MCF 10A (cell line): ENCODE measurements at places on chromosomes 12 and 14. TPM values are rescaled to one million over a fixed set of nuclear protein-coding genes. Genes with fewer than 3 reads are reported as not detected.
A peak's percentile ranks its signal among the peaks of the same experiment; 100 is the strongest.

GRCh38 chr12:70040141-70040540 is 203.1 kb upstream of the CNOT2 start:
- no peak for DNase-seq

GRCh38 chr12:57611108-57611826 is at the start of gene ARHGEF25:
Gene ARHGEF25, plus strand, starts transcription at chr12:57611435. Its CDS starts 460 bp downstream, at chr12:57611895.
- no peak for DNase-seq

DNA sequence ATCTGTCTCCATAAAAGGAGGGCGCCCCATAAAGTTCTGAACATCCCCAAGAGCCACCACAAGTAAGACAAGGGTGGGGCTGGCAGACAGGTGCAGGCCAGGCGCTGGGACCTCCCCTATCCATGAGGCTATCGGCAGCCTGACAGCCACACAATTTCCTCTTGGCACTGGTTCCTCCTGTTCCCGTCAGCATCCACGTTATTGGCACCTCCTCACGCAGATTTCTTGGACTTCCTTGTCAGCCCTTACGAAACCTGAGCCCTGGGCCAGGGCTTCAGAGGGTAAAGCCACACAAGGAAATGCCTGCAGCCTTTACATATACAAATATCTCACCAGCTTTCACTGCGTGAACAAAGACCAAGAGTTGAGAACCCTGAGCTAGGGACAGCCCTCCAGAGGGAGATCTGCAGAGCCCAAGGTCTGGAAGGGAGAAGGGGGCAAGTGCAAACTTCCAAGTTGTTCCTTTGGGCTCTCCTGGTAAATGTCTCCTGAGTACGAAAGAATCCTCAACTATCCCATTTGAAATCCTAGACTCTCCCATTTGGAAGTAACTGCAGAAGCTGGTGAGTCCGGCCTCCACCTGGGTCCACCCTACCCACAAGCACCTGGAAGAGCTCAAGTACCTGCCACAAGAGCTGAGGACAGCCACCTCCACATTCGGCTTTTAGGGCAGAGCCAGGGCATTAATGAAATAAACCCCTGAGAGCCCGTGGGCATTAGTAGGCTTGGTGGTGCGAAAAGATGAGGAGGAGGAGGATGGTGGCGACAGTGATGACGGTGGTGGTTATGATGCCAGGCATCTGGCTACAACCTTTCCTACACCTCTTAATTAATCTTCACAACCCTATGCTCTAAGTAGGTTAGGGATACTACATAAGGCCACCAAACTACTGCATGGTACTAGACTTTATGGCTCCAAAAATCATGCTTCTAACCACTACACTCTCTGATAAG is 5.5 kb upstream of the TC2N start:
- peak; percentile 98 for DNase-seq

DNA sequence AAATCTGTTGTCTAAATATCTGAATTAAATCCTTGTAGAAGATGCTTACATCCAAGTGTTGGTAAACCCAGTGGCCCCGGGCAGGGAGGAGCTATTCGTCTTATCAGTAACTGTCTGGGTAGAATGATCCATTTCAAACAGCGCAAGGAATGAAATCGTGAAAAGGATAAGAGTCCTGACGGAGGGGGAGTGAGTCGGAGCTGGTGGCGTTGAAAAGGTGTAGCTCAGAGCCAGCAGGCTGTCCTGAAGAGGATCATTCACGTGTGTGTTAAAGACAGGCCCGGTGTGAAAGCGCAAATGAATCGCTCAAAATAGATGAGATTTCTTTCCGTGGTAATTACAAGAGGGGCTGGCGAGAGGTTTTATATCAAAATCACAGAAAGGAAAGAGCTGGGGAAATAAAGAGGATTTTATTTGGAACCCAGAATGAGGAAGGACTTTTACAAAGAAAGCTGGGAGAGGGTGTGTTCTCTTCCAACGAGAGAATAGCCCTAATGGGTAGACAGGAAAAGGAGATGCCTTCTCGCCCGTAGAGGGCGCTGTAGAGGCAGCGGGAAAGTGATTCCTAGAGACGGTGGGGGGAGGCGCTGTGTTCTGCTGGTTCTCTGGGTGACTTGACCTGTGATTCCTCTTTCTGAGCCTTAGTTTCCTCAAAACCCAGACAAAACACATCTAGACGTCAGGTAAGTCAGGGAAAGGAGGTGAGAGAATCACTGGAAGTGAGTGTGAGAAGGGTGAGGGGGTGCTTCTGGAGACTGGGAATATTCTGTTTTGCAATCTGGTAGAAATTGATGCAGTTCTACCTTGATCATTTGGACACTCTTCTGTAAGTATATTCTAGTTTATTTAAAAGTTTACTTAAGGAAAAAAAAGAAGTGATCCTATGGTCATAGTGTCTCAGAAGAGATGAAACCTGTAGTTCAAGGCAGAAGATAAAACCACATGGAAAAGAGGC is 39.3 kb downstream of the SRRM4 start:
- no peak for DNase-seq

- DNase-seq: peak; percentile 37
Measured at GRCh38 chr12:24222968-24223367, 273.5 kb upstream of the SOX5 start.

DNA sequence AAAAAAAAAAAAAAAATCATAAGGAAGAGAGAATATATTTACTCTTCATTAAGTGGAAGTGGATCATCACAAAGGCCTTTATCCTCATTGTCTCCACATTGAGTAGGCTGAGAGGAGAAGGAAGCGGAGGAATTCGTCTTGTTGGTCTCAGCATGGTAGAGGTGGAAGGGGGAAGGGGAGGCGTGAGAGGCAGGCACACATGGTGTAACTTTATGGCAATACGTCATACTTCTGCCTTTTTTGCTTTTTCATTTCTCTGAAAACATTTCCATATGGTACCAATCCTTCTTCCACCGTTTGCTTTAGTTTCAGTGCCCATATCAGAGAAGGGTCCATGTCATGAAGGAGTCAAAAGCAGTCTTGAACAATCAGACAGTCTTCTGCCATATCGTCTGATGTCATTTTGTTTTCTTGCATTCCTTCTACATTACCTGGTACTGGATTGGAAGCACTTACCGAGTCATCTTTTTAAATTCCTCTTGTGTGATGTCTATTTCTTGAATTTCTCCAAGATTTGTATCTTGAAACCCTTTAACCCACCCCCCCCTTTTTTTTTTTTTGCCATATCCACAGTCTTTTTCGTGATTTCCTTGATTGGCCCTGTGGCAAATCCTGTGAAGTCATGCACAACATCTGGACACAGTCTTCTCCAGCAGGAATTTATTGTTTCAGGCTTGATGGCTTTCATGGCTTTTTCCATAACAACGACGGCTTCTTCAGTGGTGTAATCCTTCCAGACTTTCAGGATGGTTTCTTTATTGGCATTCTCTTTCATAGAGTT is 8.9 kb downstream of the FUT8 start:
- DNase-seq: no peak

- no peak for DNase-seq
Measured at GRCh38 chr12:52821826-52822660, 8.1 kb upstream of the KRT4 start.

DNA sequence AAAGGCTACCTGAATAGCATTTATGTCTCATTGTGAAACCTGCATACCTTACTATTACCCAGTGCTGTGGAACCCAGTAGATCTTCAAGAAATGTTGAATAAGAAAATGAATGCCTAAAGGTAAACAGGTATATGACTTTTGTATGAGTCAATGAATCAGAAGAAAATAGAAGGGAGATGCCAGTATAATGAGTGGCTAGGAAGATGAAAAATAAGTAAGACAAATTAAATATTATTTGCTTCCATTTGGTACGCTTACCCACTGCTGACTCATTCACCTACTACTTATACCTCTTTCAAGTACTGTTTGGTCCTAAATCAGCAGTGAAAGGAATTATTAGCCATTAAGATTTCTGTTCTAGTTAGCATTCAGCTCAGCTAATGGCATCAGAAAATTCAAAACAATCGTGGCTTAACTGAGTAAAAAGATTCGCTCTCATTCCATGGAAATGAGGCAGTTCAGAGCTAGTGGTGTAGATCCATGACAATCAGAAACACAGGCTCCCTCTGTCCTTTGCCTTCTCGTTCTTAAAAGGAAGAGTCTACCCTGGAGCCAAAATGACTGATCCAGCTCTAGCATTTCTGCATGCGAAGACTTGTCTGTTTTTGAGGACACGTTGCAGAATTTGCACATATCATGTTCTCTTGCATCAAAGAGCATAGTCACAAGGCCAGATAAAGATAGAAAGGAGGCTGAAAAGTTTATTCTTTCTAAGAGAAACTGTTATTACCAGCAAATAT is 705.8 kb upstream of the USP15 start:
- DNase-seq: peak; percentile 69

GRCh38 chr12:123741937-123742572 is 20.0 kb upstream of the DNAH10 start:
- DNase-seq: no peak

TDRD9 gene
- total RNA-seq: 0.40 and 0.91 TPM in 2 replicates

RHOJ gene
- total RNA-seq: not detected in 2 replicates

CD4 gene
- not detected in 2 replicates for total RNA-seq
